AML-193 (cell line): ENCODE measurements at places on chromosomes 6 and 20.
A peak's percentile ranks its signal among the peaks of the same experiment; 100 is the strongest.

- DNase-seq = no peak
Measured at GRCh38 chr6:81382852-81383251, 369.6 kb downstream of the TENT5A start.

DNA sequence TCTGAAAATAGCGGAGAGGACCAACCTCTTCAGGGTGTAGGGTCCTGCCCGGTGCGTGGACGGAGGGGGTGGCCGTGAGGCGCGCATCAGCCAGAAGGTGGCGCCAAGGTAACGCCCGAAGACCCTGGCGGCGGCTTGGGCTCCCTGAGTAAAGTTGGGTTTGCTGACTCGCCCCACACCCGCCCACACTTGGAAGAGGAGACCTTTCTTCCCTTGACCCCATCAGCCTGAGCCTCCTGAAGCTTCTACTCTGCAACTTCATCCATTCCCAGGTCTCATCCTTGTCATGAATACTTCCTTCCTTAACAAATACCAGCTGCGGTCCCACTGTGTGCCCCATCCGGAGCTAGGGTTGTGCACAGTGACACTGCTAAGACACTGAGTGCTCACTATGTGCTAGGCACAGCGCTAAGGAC is 14.6 kb downstream of the CD40 start:
- peak; percentile 29 for DNase-seq

DNA sequence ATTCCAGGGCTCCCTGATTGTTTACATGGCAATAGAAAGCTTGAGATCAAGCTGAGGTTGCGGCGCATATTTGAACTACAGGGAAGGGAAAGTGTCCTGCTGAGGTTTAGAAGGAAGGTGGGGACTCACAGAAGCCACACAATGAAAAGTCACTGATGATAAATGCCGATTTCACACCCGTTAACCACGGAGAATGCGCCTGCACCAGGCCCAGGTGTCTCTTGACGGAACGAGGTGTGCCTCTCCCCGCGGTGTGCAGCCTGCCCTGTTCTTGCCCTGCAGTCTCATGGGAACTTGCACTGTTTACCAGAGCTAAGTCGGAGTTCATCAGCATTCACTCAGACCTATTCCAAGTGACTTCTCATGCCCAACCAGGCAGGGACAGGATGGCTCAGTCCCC is 90.3 kb downstream of the LY86 start:
- DNase-seq = no peak

DNA sequence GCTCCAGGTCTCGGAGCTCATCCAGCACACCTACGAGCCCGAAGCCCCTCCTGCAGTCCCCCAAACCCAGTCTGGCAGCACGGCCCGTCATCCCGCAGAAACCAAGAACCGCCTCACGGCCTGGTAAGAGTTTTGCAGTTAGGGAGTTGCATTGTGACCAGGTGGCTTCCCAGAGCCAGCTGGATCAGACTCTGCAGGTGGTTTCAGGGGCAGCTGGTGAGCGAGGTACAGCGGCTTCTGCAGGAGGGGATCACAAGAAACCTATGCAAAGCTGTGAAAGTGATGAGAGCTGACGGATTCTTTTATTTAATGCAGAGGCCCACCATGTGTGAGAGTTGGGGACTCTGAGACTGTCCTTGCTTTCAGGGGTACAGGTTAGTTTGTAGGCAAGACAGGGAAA is 45.9 kb upstream of the SCGN start:
- no peak for DNase-seq

- DNase-seq = no peak
Measured at GRCh38 chr20:62860924-62861691, 514 bp downstream of the TCFL5 start.

DNA sequence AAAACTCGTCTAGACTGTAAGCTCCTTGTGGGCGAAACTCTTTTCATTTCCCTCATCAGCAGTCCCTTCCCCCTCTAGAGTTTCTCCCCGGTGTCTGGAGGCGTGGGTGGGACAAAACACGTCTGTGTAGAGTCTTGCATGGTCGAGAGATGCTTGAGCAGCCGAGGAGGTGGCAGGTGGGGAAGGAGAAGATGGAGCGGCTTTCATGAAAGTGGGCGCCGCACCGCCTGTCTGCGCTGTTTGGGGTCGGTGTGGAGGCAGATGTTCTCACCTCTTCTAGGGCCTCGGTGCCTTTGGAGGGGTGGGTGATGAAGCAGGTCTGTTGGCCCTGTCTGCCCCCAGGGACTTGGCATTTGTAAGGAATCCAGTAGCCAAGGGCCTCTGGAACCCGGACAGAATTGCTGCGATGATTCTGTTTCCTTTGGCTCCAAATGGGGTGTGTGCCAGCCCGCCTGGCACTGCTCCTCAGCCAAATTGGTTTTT is 1.2 kb downstream of the BRPF3 start:
- DNase-seq = no peak

DNA sequence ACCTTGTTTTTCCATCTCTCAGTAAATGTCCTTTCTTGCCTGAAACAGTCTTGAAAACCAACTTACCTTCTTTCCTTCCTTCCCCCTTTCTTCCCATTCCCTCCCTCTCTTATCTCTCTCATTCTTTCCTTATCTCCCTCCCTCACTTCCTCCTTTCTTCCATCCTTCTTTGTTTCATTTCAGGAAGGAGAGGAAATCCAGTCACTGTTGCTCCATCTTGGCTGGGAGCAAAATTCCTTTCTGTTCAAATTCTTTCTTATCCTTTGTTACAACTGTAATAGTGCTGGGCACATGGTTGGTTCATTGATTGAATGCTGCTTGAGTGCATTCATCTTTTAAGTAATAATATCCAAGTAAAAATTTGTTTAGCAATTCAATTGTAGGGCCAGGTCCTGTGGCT is 17.4 kb upstream of the TCP11 start:
- DNase-seq = no peak

GRCh38 chr6:18997375-18997826 is 610.3 kb downstream of the RNF144B start:
- DNase-seq = peak; percentile 26

GRCh38 chr6:42782689-42783176 is 881 bp downstream of the BICRAL start:
- DNase-seq = peak; percentile 62

- DNase-seq = no peak
Measured at GRCh38 chr6:63516186-63516944, 55.9 kb upstream of the LOC128125822 start.

GRCh38 chr6:37713529-37714119 is 15.9 kb upstream of the MDGA1 start:
- no peak for DNase-seq

DNA sequence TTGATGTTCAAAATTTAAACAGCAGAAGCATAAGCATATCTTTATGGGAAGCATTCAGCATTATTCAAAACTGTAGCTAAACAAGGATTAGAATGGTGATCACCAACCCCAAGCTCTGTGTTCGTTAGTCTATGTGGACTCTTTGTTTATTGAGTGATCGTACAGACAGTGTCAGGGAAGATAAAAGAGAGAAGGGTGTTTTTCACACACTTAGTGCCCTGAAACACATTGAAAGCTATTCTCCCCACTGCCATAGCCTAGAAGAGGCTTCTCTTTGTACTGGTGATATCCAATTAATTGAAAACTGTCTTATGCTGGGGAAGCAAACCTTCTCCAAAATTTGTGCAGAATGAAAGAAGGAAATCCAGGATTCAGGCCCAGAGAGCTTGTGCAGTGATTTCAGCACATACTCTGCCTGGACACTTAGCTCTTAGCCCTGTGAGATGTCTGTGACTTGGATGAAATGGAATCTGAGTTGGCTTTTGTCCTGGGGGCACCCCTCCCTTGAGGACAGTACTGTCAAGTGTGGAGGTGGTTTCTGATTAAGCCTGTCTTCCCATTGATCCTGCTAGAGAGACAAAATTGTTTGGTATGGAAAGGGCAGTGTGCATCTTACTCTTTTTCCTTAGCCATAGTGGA is 125.7 kb upstream of the MTHFD1L start:
- DNase-seq = no peak

GRCh38 chr6:40077315-40077714 is 143.1 kb upstream of the MOCS1 start:
- no peak for DNase-seq

- no peak for DNase-seq
Measured at GRCh38 chr6:90251295-90251992, 45.2 kb downstream of the BACH2 start.

GRCh38 chr6:7239590-7239948 is 73.4 kb downstream of the SSR1 start:
- no peak for DNase-seq

- DNase-seq = no peak
Measured at GRCh38 chr20:10454151-10454750, 19.1 kb downstream of the SLX4IP start.

DNA sequence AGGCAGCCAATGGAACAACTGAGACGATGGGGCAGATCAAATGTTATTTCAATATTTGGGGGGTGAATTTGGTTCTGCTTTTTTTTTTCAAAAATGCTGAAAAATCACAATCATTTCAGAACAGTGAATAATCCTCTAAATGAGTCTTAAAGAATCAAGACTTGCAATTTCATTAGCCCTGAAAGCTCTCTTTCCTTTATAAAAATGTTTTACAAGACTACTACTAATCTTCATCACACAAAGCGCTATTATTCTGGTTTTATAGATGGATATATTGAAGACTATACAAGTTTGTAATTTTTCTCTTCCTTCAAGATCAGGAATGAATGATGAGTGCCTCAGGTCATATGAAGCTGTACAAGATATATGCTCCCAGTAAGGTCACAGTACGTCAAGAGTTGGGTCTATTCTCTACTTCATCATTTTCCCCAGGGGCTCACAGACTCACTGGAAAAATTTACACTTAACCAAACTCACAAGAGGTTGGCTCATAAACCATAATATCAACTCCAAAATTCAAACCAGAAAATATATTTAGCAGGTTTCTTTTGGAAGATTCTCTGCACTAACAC is 19.5 kb downstream of the RNF24 start:
- no peak for DNase-seq

GRCh38 chr6:39085129-39085797 is 29.7 kb downstream of the SAYSD1 start:
- DNase-seq = no peak

- no peak for DNase-seq
Measured at GRCh38 chr6:101722991-101723579, 329.6 kb downstream of the GRIK2 start.

DNA sequence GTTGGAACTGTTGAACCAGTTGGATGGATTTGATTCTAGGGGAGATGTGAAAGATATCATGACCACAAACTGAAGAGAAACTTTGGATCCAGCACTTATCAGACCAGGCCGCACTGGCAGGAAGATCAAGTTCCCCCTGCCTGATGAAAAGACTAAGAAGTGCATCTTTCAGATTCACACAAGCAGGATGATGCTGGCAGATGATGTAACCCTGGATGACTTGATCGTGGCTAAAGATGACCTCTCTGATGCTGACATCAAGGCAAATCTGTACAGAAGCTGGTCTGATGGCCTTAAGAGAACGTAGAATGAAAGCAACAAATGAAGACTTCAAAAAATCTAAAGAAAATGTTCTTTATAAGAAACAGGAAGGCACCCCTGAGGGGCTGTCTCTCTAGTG is 72.8 kb upstream of the CDYL start:
- no peak for DNase-seq

GRCh38 chr6:46454691-46455090 is 36.6 kb downstream of the RCAN2 start:
- DNase-seq = no peak

- DNase-seq = peak; percentile 15
Measured at GRCh38 chr6:108091288-108091687, 16.7 kb upstream of the OSTM1 start.

DNA sequence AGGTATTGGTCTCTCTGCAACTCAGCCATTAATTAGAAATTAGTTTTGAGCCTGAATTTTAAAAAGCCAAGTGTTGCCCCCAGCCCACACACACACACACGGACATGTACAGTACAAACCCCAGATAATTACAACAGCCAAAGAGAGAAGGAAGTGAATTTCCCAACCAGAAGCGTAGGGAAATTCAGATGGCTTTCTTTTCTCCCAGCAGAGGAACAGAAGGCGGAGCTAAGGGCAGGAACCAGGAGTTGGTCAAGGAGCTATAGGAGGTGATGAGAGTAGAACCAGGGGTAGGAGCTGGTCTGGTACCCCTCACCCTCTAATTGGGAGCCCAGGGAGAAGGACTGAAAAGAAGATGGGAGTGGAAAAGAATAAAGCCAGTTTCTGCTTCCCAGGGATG is 3.9 kb upstream of the ZBTB9 start:
- peak; percentile 50 for DNase-seq

GRCh38 chr20:48789185-48789668 is 38.6 kb downstream of the PREX1 start:
- DNase-seq = no peak

DNA sequence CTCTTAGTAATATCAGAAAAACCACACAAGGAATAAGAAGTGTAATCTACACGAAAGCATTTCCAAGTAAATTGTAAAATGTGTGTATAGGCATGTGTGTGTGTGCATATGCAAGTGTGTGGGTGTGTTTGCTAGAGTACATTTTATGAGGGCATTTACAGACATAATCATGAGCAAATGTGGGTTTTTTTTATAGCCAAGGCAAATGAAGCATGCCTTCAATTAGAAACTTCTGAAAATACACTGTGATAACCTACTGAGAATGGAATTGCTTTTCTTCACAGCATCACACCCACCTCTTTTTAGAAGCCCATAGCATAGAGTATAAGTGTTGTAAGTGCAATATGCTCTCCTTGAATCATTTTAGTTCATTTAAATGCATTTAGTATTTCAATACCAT is 1721.1 kb downstream of the GRIK2 start:
- DNase-seq = no peak

GRCh38 chr20:3819411-3820047 is 818 bp upstream of the AP5S1 start:
- DNase-seq = no peak

- no peak for DNase-seq
Measured at GRCh38 chr6:78251931-78252330, 599.1 kb downstream of the MEI4 start.

GRCh38 chr20:53829255-53829723 is 235.7 kb upstream of the ZNF217 start:
- no peak for DNase-seq

DNA sequence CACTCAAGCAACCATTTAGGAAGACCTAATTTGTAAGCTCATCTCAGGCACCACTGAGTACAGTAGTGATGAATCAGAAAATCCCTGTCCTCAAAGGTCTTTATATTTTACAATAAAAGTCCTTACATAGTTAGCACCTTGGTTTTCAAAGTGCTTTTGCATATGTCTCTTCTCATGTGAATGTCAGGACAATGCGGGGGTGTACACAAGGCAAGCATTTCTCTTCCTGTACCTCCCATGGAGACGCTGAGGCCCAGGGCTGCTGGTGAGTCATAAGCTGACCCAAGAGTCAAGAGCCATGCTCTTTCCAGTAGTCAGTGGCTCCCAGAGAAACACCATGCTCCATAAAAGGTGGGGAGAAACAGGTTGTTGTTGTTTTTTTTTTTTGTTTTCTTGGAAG is 174.0 kb downstream of the GJA10 start:
- DNase-seq = no peak

GRCh38 chr6:125910527-125910926 is 46.0 kb upstream of the HINT3 start:
- DNase-seq = no peak

- DNase-seq = no peak
Measured at GRCh38 chr6:16273256-16273655, 34.9 kb downstream of the GMPR start.

- no peak for DNase-seq
Measured at GRCh38 chr6:28506807-28507475, 8.7 kb downstream of the GPX6 start.
